GM23248 (cell line): ENCODE measurements at places on chromosomes 7 and 10.

DNA sequence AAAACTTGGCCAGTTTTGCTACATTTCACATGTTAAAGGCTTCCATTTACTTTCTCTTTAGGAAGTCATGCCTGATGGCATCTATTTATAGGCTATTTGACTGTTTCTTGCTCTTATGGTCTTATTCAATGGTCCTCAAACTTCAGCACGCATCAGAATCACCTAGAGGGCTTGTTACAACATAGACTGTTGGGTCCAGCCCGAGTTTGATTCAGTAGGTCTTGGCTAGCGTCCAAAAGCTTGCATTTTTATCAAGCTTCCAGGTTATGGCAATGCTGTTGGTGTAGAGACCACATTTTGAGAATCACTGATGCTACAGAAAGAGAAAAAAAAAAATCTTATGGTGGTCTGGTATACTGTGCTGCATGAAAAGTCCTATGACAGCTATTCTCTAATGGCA is 51.9 kb downstream of the MTPN start:
- 0 out of 2 replicates have a peak overlapping the region, but pooled peaks have one; percentile 87 for H3K27ac ChIP-seq
- 0 out of 2 replicates have a peak, but pooled peaks cover 20% of the 10 kb centered on the region for H3K36me3 ChIP-seq
- DNase-seq: no peak
- no peaks in the 10 kb centered on the region for H3K27me3 ChIP-seq
- peaks cover 22% of the 10 kb centered on the region for H3K4me1 ChIP-seq
- no peak overlapping the region for H3K4me3 ChIP-seq

DNA sequence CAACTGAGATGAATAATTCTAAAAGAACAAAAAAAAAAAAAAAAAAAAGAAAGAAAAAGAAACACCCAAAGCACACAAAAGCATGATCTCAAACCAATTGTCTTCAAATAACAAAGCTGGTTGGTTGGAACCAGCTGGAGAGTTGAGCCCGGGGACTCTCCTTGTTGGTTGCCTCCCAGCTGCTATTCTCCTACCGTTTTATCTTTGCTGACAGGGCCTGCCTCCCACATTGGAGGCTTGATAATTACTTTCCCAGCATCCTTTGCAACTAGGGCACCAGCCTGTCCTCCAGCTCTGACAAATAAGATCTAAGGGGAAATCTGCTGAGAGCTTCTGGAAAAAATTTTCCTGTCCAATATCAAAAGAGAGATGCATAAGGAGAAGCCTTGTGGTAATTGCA is 6.8 kb downstream of the PON1 start:
- no peak overlapping the region for H3K4me3 ChIP-seq
- DNase-seq: no peak
- H3K27me3 ChIP-seq: no peaks in the 10 kb centered on the region; the same call in 1 of the 2 replicates
- H3K4me1 ChIP-seq: no peaks in the 10 kb centered on the region

- H3K4me1 ChIP-seq: peaks cover 20% of the 10 kb centered on the region
- no peaks in the 10 kb centered on the region for H3K27me3 ChIP-seq
- no peak for DNase-seq
These were observed 121.3 kb downstream of the CNOT4 start for GRCh38 chr7:135388616-135389015.

- peak overlapping the region; percentile 82 for H3K27ac ChIP-seq
- DNase-seq: peak; percentile 64
- peaks cover 46% of the 10 kb centered on the region for H3K4me1 ChIP-seq
- peak overlapping the region; percentile 55 for H3K4me3 ChIP-seq
- no peaks in the 10 kb centered on the region for H3K27me3 ChIP-seq
These were observed 261.5 kb upstream of the KLF14 start for GRCh38 chr7:130995252-130996081.

DNA sequence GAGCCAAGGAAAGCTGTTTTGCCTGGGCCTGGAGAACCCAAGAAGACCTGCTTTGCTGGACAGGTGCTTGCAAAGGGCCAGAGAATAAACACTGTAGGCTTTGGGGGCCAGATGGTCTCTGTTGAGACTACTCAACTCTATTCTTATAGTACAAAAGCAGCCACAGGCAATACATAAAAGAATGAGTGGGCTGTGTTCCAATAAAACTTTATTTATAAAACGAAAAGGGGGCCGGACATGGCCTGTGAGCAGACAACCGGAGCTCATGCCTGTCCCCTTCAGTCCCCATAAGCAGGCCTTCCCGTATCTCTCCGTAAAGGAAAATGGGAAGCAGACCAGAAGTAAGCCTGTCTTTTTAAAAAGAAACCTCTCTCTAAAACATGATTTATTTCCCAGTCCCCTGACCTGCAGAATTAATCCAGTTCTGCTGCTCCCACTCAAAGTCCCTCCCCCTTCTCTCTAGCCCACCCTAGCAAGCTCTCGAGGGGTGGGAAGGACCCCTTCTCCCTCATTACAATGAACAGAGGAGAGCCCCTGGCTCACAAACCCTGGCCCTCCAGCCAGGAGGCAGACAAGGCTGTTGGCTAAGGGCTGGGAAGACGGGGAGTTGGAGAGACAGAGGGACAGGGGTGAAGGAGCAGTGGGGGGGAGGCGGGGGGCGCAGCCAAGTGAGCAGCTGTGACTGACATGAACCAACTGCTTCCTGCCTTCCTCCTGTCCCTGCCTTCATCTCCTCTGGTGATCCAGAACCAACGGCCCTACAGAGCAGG is 177.8 kb downstream of the NEURL1 start:
- H3K4me1 ChIP-seq: peaks cover 43% of the 10 kb centered on the region
- no peaks in the 10 kb centered on the region for H3K27me3 ChIP-seq
- no peak overlapping the region for H3K27ac ChIP-seq
- no peak for DNase-seq
- H3K4me3 ChIP-seq: no peak overlapping the region
- H3K36me3 ChIP-seq: no peaks in the 10 kb centered on the region

- H3K36me3 ChIP-seq: no peaks in the 10 kb centered on the region
- H3K27ac ChIP-seq: no peak overlapping the region
- no peak for DNase-seq
- H3K27me3 ChIP-seq: no peaks in the 10 kb centered on the region
- H3K4me3 ChIP-seq: no peak overlapping the region
These were observed 214.5 kb downstream of the TNS3 start for GRCh38 chr7:47367369-47367768.

DNA sequence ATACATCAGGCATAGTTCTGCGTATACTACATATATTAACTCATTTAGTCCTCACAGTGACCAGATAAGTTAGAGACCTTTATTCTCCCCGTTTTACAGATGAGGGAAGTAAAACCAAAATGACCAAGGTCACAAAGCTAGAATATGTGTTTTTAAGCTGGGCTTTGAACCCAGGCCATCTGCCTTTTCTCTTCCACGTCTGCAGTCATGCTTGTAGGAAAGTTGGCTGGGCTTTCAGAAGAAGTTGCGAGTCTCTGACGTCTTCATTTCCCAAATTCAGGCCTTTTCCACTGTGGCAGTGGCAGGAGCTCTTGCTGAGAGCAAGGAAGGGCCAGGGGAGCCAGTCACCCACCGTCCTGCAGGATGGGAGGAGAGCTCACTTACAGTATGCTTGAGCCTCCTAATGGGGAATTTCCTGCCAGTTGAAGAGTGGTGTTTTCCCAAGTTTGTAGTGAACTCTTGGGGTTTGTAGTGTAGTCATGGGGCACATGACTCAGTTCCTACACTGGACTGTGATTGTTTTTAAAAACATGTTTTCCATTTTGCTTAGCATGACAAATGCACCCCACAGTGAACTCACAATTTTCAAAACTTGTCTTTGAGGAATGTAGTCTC is 34.2 kb downstream of the CYP17A1 start:
- H3K4me1 ChIP-seq: peaks cover 20% of the 10 kb centered on the region
- peaks cover 6% of the 10 kb centered on the region; the same call in 1 of the 2 replicates for H3K36me3 ChIP-seq
- H3K4me3 ChIP-seq: no peak overlapping the region
- H3K27me3 ChIP-seq: no peaks in the 10 kb centered on the region
- H3K27ac ChIP-seq: peak overlapping the region; percentile 89
- DNase-seq: peak; percentile 94

GRCh38 chr7:48307041-48307714 is 135.9 kb downstream of the ABCA13 start:
- H3K4me3 ChIP-seq: no peak overlapping the region
- H3K4me1 ChIP-seq: peaks cover 5% of the 10 kb centered on the region
- no peak overlapping the region for H3K27ac ChIP-seq
- no peaks in the 10 kb centered on the region for H3K36me3 ChIP-seq
- no peaks in the 10 kb centered on the region for H3K27me3 ChIP-seq

DNA sequence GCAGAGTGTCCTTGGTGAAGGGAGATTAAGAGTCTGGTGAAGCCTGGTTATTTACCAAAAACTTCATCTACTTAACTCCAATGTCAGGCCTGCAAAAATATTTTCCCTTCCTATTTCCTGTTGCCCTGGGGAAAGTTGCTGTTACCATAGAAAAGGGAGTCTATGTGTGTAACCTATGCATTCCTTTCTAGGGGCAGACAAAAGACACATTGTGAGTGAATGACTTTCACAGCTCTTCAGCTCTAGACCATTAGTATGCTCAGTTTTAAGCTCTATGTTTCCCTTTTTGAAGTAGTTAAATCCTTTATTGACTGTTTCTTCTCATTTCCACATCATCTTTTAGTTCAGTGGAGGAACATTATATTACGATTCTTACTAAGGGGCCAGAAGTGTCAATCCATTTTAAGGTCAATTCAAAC is 45.6 kb upstream of the SGCE start:
- H3K4me1 ChIP-seq: peaks cover 34% of the 10 kb centered on the region
- H3K4me3 ChIP-seq: no peak overlapping the region
- no peaks in the 10 kb centered on the region for H3K36me3 ChIP-seq
- H3K27ac ChIP-seq: peak overlapping the region; percentile 34
- peak; percentile 48 for DNase-seq

DNA sequence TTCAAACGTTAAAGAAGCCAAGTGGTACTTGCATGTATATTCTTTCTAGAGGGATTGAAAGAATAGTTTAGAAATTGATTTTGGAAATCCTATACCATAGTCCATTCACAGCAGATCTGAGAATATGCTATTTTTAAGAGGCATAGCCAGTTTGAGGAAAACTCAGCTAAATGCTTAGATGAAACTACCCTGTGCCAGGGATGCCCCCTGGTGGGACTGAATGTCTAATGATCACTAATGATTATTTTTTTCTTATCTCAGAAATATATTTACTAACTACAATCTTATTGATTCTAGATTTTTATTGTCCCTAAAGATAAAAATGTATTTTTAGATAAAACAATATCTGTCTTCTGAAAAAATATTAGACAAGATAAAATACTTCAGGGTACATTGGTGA is 844.9 kb upstream of the PHF14 start:
- H3K4me3 ChIP-seq: no peak overlapping the region
- DNase-seq: no peak
- H3K36me3 ChIP-seq: no peaks in the 10 kb centered on the region

DNA sequence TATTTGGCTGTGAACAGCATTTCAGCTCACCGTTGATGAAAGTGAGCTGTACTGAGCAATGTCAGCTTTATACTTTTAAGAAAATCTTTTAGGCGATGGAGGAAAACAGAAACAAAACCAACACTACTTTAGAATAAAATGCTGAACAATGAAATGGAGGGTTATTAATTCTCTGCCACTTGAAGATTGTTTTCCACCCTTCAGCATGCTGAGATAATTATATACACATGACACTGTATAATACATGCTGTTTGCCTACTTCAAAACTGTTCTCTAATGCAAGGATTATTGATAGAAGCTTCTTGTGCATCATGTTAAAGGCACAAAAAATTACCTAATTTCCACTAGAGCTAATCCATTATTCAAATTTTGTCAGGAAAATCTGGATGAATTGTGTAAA is 66.8 kb downstream of the CACNA2D1 start:
- no peaks in the 10 kb centered on the region for H3K4me1 ChIP-seq
- no peaks in the 10 kb centered on the region for H3K36me3 ChIP-seq
- DNase-seq: no peak

- peak; percentile 10 for DNase-seq
- H3K36me3 ChIP-seq: no peaks in the 10 kb centered on the region
- H3K4me1 ChIP-seq: no peaks in the 10 kb centered on the region
- H3K27ac ChIP-seq: no peak overlapping the region
- H3K4me3 ChIP-seq: no peak overlapping the region
- peaks cover 52% of the 10 kb centered on the region for H3K27me3 ChIP-seq
These were observed 2.3 kb downstream of the GRM8 start for GRCh38 chr7:127250312-127251035.

DNA sequence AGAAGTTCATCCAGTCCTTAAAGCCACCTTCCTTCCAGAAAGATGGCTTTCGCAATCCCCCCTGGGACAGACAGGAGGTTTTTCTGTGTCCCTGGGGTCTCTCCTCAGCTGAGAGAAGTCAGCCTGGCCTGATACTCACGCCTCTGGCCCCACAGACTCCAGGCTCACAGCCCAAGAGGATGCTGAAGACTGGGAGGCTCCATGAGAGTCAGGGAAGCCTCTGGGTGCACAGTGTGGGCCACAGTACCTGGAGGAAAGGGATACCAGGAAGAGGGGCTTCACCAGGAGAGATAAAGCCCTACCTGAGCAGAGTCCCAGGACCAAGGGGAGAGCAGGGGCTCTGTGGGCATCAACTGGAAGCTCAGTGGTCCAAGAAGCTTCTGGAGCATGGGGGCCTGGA is 324.4 kb downstream of the GRID1 start:
- DNase-seq: no peak
- H3K4me3 ChIP-seq: no peak overlapping the region
- H3K27ac ChIP-seq: no peak overlapping the region
- H3K4me1 ChIP-seq: no peaks in the 10 kb centered on the region
- no peaks in the 10 kb centered on the region for H3K36me3 ChIP-seq

DNA sequence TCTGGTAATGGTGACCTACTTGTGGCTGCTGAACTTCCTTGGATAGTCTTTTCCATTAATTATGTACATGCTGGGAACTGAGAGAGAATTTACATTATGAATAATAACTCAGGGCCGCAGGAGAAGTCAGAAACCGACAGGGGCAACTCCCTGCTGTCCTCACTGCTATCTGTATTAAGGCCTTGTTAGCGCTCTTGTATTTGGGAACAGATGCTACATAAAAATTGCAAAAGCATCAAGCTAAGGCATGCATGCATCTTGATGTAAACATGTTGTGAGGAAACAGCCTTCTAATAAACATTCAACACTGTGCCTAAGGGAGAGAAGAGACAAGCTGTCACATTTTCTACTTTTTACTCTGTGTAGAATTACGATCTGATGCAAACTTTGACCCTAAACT is 158.4 kb downstream of the PARD3 start:
- no peaks in the 10 kb centered on the region for H3K36me3 ChIP-seq
- H3K27me3 ChIP-seq: no peaks in the 10 kb centered on the region
- H3K4me3 ChIP-seq: no peak overlapping the region
- no peak for DNase-seq

DNA sequence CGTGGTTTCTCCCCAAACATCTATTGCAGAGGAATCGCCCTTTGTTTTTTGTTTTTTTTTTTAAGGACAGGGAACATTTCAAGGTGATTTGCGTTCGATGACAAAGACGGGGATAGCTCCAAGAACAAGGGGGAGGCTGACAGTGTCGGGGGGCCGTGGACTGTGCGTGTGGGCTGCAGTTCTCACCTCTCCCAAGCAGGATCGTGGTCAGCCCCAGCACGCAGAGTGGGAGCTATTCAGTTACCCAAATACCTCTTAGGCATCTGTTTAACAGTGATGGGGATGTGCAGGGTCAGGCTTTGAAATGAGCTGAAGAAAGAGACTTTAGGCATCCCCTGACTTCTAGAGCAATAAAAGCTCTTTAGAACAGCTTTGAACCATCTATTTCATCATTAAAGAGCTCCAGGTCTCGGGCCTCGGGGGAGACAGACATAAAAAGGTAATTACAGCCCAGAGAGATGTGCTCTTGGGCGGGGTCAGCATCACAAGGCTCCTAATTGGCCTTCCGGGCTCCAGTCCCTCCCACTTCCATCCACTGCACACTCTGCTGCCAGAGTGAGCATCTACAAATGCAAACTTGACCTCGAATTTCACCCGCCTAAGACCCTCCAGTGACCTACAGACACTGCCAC is 97.3 kb downstream of the MYL10 start:
- no peak for DNase-seq
- H3K27me3 ChIP-seq: peaks cover 24% of the 10 kb centered on the region
- no peak overlapping the region for H3K4me3 ChIP-seq
- H3K4me1 ChIP-seq: no peaks in the 10 kb centered on the region
- H3K36me3 ChIP-seq: no peaks in the 10 kb centered on the region
- no peak overlapping the region for H3K27ac ChIP-seq
